ENCODE measurements at places on chromosomes 5 and 9.

GRCh38 chr9:7974335-7974960 is 174.9 kb upstream of the DMAC1 start:
- no peak for DNase-seq

- DNase-seq: no peak
Measured at GRCh38 chr5:84715686-84716085, 331.0 kb upstream of the EDIL3 start.

- DNase-seq: no peak
Measured at GRCh38 chr5:8767746-8768145, 778.1 kb downstream of the SEMA5A start.

- DNase-seq: no peak
Measured at GRCh38 chr5:172898218-172898842, 60.9 kb upstream of the RPL26L1 start.

DNA sequence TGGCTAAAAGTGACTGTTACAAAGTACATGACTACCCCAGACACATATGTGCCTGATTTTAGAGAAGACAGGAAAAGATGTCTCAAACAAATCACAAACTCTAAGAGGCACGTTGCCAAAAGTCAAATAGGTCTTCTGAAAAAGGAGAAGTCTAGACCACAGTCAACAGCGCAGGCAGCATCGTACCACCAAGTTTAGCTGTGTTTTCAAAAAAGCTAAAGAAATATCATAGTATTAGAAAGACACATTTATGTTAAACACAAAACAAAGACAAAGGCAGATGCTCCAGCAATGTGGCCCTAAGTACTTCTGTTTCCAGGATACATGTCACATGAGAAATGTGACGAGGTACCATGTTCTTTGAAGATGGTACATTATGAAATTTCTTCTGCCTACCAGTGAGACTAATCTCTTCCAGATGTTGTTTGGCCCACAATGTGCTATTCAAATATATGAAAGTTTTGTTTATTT is 43.5 kb downstream of the LPAR1 start:
- no peak for DNase-seq

- no peak for DNase-seq
Measured at GRCh38 chr5:37916525-37916924, 76.7 kb upstream of the GDNF start.

DNA sequence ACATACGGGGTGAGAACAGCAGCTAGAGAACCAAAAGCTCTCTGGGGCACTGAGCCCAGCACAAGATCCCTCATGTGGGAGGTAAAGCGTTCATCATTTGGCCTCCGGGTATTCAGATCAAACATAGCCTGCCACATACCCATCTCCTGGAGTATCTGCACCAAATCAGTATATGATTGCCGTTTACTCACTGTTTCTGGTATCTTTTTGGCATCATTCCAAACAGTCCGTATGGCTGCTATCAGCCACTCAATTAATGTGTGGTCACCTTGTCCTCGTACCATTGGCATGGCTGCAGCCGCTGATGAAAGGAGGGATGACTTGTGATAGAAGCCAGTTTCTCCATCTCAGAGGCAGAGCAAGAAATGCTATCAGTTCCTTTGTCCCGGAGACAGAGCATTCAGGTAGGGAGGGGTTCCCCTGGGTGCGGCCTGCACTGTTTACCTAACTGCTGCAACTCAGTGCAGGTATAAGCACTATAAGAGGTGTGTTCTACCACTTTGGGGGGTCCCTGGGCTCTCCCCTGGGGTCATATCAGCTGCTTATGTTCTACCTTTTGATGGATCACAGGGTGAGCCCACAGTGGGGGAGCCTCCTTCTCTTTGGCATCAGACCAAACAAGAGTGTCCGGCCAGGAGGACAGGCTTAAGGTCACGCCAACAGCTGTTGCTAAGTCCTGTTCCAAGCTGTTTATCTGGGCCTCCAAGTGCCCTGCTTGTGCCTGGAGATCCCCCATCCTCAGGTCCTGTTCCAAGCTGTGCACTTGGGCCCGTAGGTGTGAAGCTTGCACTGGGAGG is 9.4 kb downstream of the DMAC1 start:
- no peak for DNase-seq

DNA sequence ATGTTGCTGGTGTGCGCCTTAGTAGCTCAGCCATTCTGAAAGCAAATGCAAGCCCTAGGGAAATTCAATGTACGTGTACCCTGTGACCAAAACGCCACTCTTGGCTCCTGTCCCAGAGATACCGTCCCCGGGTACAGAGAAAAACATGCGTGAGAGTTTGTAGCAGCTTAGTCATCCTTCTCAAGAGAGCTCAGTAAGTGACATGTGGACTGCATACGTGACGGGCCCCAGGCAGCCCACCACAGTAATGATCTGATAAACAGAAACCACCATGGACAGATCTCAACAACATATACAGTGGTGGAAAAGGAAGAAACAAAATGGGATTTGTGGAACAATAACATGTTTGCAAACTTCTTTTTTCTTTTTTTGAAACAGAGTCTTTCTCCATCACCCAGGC is 45.1 kb downstream of the S1PR3 start:
- no peak for DNase-seq

DNA sequence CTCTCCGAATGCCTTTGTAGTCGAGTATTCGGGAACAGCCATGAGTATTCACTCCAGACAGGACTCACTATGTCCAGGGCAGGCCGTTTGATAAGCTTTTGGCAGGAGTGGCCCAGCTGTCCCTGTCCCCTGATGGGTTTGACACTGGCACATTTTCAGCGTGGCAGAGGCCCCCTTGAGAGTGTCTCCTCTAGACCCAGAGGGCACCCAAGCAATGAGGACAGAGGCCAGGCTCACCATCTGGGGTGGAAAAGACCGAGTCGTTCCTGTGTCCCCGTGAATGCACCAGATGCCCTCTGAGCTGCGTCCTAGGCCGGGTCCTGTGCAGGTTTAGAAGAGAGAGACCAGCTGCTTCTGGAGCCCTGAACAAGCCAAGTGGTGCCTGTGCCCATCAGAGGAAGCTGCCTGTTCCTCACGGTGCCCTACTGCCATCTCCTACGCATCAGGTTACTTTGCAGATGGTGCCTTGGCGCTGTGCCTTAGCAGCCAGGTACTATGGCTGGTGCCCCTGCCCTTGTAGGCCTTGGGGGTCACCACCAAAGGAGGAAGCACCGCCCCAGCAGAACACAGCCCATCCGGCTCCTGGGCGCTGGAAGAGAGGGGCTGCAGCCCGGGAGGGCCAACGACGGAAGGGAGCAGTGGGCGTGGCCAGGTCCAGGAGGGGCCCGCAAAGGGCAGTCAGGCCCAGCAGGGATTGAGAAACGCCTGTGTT is 42.4 kb downstream of the LRSAM1 start:
- no peak for DNase-seq

DNA sequence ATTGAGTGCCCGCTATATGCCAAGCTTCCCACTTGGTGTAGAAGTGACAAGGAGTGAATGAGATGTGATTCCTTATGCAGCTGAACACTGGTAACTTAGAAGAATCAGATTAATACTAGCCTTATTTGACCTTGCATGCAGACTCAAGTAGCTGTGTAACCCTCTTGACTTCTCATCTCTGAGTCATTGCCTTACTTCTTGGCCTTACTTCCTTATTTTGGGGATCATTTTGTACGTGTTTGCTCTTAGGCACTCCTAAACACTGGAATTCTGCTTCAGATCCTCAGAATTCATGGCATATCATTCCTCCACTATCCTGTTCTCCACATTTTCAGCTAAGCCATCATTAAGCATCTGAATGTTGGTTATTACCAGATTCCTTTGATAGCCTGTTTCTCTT is 948.9 kb upstream of the ARRDC3 start:
- no peak for DNase-seq

GRCh38 chr5:127596501-127596900 is 52.4 kb upstream of the CTXN3 start:
- DNase-seq: no peak

DNA sequence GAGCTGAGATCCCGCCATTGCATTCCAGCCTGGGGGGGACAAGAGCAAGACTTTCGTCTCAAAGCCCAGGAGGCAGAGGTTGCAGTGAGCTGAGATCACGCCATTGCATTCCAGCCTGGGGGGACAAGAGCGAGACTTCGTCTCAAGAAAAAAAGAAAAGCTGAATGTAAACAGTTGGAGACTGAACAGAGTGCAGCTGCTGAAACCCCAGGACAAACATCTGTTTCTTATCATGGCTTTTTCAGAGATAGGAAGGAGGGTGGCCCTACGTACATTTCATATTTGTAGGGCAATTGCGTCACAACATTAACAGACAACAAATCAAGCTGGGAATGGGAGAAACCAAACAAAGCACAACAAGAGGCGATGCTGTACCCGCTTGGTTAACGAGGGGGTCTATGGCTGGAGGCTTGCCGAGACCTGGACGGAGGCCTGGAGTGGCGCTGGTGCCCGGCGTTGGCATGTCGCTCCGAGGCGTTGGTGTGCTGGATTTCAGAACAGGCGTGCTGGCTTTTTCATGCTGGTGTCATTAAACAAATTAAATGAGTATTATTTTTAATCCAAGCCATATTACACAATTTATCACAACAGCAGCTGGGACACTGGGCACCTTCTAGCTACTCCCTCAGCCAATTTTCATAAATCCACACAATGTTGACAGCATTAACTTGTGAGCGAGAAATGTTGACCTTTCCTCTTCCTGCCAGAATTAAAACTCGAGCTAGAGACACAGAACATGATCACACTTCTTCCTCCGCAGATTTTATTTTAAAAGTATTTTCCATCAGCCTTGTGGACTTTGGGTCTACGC is 76.1 kb downstream of the TLE1 start:
- peak; percentile 82 for DNase-seq

GRCh38 chr5:142323480-142324135 is 1.2 kb downstream of the SPRY4 start:
- DNase-seq: no peak

GRCh38 chr5:34576891-34577666 is 79.0 kb upstream of the RAI14 start:
- DNase-seq: no peak

GRCh38 chr9:69173891-69174615 is at the start of gene TJP2:
Gene TJP2 (plus strand): TSS chr9:69174277. CDS start chr9:69174373, 96 bp downstream.
- DNase-seq: peak; percentile 83

GRCh38 chr5:109141222-109142200 is 268.3 kb downstream of the PJA2 start:
- DNase-seq: no peak

- no peak for DNase-seq
Measured at GRCh38 chr5:153555420-153556114, 65.1 kb downstream of the GRIA1 start.

DNA sequence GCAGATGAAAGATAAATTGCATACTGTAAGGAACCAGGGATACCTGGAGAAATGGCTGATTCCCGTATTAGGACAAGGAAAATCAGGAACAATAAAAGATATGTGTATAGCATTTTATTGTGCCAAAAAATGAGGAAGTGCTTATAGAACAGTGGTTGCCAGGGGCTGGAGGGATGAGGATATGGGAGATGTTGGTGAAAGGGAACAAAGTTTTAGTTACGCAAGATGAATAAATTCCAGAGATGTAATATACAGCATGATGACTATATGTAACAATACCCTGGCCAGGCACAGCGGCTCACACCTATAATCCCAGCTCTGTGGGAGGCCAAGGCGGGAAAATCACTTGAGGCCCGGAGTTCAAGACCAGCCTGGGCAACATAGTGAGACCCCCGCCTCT is 101.8 kb downstream of the CDK5RAP2 start:
- no peak for DNase-seq

DNA sequence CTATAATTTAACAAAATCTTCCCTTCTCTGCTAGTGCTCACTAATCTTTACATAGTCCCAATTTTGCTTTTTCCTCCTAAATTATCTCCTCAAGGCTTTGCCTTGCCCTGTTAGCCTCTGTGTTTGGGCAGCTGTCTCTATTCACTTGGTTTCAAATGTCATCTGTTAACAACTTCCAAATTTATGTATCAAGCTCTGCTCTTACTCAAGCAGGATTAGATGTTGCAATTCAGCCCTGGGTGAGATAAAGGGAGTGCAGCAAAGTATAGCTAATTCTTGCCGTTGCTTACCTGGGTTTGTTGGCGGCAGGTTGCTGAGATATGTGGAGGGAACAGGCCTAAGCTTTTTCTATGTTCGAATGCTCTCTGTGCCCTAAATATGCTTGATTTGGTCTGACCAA is 483.8 kb downstream of the DMAC1 start:
- no peak for DNase-seq

GRCh38 chr5:65172486-65173129 is 309.1 kb downstream of the ADAMTS6 start:
- DNase-seq: no peak

GRCh38 chr5:6791031-6791430 is 77.8 kb downstream of the TENT4A start:
- no peak for DNase-seq

GRCh38 chr9:23747088-23748075 is 78.7 kb downstream of the ELAVL2 start:
- no peak for DNase-seq

GRCh38 chr5:67289763-67290521 is 93.3 kb upstream of the CD180 start:
- DNase-seq: no peak

GRCh38 chr5:112784726-112785125 is 47.0 kb downstream of the APC start:
- DNase-seq: no peak

- DNase-seq: no peak
Measured at GRCh38 chr9:81596679-81597418, 92.5 kb downstream of the TLE1 start.

GRCh38 chr9:87859786-87860185 is 22.9 kb upstream of the SPATA31E1 start:
- DNase-seq: no peak

DNA sequence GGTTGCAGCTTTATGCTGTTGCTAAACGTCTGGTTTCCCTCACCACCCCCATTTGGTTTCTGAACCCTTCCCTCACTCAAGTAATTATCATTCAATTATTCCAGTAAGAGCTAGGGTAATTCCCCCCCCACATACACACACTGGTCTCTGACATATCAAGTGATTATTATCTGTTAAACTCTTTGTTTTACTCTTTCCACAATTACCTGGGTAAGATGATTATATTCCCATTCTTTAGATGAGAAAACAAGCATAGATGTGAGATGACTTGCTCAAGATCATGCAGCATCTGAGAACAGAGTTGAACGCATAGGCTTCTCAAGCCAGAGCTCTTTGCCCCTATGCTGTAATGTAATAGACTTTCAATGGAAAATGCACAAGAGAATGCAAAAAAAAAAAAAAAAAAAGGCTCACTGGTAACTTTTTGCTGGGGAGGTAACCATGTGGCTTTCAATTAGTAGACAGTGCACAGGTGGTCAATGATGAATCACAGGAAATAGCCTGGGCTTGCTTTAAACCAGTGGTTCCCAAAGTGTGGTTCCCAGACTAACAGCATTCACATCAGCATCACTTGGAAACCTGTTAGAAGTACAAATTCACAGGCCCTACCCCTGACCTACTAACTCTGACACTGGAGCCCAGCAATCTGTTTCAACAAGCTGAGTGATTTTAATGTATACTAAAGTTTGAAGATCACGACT is 87.6 kb downstream of the PIK3R1 start:
- DNase-seq: no peak

DNA sequence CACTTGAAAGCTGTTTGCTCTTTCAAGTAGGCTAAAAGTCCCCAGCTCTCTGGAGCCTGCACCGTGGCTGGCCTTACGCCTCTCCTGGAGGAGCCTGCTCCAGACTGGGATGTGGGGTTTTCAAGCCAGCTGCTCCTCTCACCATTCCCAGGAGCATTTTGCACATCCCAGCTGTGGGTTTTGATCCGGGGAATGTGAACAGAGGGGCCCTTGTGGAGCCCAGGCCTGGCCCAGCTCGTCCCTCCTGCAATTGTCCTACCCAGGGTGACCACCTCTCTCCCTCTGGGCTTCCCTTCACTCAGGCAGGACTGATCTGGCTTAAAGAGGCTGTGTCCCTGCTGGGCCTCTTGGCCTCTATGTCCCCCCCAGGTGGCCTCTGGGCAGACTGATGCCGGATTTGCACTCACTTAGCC is 32.5 kb upstream of the TIFAB start:
- peak; percentile 57 for DNase-seq

- DNase-seq: no peak
Measured at GRCh38 chr5:98614341-98614740, 159.1 kb upstream of the RGMB start.

Data from left forelimb (tissue), 1 donor.